GM13976 (cell line): ENCODE measurements at places on chromosomes 7 and 10.

DNA sequence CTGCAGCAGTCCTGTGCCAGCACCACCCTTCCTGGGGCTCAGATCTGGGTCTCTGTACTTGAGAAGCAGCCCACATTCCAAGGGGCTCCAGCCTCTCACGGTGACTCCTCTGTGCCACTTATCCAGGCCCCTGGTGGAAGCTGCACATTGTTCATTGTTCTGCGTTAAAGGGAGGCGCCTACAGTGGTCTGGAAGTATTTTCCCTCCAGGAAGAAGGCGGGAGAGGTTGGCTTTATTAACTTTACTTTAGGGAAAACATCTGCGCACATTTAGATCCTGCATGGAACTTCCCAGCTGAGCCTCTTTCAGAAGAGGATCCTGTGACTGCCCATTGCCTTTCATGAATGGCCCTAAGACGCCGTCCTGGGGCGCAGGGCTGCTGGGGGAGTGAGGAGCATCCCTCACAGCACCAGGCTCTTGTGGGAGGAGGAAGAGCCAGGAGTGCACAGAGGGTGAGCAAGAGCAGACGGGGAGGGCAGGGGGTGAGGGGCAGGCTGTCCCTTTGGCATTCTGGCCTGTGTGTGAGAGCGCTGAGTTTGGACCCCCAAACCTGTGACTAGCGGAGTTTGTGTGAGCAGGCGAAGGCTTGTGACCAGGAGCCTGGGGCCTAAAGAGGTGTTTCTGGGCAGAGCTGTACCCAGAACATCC is 98.6 kb upstream of the BTBD16 start:
- DNase-seq = no peak

DNA sequence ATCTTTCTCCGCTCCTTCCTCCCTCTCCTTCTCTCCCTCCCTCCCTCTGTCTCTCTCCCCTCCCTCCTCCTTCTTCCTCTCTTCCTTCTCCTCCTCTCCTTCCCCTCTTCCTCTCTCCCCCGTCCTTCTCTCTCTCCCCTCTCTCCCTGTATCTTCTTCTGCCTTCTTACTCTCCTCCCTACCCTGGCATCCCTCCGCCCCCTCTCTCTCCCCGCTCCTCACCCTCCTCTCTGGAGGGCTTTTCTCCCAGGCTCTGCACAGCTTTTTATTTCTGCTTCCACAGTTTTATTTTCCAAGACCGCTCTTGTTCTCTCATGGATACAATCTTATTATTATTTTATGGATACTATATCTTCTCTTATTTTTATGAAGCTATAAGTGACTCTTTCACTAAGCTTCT is 32.6 kb downstream of the AP5Z1 start:
- DNase-seq = no peak

- DNase-seq = no peak
Measured at GRCh38 chr10:99555825-99556523, 23.2 kb downstream of the NKX2-3 start.

- DNase-seq = no peak
Measured at GRCh38 chr7:127833641-127834040, 181.6 kb downstream of the SND1 start.

- no peak for DNase-seq
Measured at GRCh38 chr10:61600399-61600798, 62.3 kb upstream of the CABCOCO1 start.
